ENCODE measurements at places on chromosomes 4 and X.
A peak's percentile ranks its signal among the peaks of the same experiment; 100 is the strongest.

- no peak for DNase-seq
Observed at GRCh38 chrX:77444545-77444944, 2.6 kb upstream of the FGF16 start.

DNA sequence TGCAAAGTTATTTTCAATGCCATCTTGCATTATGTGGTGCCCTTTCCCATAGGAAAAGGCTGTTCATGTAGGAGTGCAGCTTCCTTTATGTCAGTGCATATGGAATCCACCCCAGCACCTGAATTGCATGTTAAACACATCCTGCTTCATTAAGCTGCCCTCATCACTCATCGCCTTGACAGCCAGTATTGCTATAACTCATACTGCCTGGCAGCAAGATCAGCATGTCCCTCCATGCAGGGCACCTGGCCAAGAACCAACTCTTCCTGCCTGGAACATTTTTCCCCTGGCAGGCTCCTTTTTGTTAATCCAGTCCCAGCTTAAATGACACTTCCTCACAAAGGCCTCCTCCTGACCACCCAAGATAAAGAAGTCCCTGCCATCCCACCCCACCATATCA lies 23.5 kb upstream of the CA5B start:
- DNase-seq = no peak

GRCh38 chr4:112058433-112058832 lies 86.8 kb upstream of the FAM241A start:
- DNase-seq = peak; percentile 48

- no peak for DNase-seq
Observed at GRCh38 chr4:170145120-170145519, 55.4 kb upstream of the AADAT start.

DNA sequence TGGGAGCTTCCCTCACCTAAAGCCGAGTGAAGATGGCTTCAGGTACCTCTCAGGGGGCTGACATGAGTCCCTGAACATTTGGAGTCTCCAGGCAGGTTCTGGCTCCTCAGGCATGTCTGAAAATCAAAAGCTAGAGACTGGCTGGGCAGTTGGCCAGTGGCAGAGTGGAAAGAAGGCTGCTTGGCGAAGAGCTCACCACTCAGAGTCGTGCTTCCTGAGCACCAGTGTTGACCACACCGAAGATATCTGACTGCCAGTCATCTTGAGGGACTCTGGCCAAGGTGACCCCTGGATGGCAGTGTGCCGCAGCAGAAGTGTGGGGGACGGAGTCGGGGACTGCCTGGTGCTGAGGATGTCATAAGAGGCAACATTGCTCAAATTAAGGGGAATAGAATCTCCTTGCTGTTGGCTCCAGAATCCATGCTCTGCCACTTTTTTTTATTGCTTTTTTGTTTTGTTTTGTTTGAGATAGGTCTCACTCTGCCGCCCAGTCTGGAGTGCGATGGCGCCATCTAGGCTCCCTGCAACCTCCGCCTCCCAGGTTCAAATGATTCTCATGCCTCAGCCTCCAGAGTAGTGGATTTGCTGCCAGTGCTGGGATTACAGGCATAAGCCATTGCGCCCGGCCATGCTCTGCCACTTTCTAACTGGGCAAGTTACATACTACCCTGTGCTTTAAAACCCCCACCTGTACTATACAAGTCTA lies 172.5 kb upstream of the GATB start:
- DNase-seq = no peak

- DNase-seq = peak; percentile 38
Observed at GRCh38 chr4:118270492-118270891, 82.3 kb downstream of the PRSS12 start.

DNA sequence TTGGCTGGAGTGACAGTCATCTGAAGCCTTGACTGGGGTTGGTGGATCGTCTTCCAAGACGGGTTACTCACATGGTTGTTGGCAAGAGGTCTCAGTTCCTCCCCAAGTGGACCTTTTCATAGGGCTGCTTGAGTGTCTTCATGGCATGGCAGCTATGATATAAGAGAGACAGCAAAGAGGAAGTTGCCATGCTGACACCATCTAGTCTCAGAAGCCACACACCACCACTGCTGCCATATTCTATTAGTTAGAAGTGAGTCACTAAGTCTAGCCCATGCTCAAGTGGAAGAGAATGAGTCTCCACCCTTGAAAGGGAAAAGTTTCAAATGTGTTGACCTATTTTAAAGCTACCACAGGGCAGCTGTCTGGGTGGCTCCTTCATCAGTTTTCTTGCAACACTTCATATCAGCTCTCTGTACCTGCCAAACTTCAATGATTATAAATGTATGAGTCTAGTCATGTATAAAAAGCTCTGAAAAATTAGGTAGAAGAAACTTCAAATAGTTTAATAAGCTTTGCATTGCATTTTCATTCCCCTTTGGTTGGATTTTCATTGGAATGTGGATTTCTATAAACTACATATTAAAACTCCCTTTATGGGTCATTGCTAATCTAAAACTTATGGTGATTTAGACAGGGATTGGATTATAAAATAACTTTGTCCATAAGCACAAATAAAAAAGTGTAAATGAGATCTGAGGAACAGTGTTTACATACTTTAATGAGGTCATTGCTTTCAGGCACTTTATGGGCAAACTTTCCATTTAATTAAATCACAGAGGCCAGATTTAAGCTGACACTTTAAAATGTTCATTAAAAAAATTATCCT lies 68.0 kb upstream of the ATXN3L start:
- peak; percentile 6 for DNase-seq

DNA sequence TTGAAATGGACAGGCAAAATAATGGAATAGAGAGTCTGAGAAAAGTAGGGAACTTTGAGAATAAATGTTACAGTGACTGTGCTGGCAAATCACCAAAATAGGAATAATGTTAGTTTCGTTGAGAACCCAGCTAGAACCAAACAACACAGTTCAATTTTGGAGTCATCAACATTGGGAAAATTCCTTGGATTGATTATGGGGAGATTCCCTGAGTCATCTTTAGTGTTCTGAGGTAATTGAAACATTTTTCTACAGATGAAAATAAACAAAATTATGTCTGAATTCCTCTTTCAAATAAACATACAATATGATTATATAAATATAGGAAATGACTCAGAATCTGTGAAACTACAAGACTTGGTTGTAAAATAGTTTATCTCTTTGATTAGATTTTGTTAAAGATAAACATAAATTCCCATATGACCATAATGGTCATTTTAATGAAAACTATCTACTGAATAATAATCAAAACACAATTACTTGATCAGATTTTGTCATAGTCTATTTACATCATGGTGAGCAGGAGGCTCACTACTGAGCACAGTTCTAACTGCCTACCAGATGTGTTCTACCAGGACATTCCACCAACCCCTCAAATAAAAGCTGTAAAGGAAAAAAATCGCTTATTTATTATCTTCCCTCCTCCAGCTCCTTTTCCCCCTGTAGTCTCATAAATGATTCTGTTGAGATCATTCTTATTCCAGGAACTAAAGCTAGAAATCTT lies 51.4 kb upstream of the GABRA2 start:
- DNase-seq = no peak

GRCh38 chr4:74873545-74874301 lies 59.2 kb upstream of the PARM1 start:
- DNase-seq = no peak

GRCh38 chr4:91769912-91770311 lies 533.9 kb upstream of the GRID2 start:
- no peak for DNase-seq

DNA sequence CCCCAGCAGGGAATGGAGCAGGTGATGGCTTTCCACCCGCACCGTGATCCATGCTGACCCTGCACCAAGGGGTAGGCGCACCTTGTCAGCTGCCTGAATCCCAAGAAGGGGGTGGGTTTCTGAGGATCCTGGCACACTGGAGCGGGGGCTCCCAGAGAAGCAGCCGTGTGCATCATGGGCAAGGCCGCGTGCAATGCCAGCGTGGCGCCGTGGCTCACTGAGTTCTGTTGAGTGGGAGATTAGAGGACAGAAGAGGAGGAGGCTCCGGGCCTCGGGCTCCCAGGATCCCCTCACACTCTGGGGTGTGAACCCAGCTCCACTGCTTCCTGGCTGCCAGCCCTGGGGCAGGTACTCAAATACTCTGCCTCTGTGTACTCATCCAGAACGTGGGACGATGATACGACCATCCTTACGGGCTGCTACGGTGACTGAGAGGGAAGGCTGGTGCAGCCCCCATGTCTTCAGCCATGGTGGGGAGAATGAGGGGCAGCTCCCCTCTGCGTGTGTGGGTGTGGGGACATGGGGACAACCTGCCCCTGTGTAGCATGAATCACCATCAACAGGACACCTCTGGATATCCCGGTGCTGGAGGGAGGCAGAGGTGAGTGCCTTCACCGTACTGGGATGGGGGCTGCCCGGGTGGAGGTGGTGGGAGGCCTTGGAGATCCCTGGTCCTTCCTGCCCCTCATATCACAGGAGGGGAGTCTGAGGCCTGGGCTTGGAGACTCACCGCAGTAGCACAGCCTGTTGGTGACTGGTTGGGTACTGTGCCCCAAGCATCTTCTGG lies 52.6 kb downstream of the CPZ start:
- DNase-seq = no peak

GRCh38 chr4:153421941-153422340 lies 44.2 kb upstream of the TMEM131L start:
- DNase-seq = no peak

DNA sequence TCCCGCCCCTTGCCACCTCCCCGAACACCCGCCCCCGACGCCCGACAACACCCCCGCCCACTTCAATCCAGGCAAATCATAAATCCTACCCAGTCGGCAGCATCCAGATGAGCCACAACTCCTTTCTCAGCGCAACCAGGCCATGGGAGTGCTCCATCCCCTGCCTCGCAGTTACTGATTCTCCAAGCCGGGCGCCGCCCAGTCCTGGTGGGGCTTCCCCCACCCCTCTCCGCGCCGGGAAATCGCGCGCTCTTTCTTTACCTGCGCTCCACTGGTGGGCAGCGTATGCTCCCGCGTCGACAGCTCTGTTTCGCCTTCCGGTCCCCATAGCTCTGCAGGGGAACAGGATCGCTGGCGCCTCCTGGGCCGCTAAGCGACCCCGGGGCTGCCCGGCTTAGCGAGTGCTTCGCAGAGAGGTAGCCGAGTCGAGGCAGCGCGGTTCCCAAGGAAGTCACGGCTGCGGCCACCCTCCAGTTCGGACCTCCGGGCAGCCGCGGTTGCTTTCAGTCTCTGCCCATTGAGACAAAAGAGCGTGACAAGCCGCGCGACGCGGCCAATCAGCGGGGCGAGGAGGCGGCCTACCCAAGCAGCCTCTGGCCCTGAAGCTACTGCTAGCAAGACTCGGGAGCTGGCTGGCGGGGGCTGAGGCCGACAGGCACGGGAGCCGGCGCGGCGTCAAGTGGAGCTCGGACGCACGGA lies 43.7 kb upstream of the TMSB15B start:
- DNase-seq = peak; percentile 77

DNA sequence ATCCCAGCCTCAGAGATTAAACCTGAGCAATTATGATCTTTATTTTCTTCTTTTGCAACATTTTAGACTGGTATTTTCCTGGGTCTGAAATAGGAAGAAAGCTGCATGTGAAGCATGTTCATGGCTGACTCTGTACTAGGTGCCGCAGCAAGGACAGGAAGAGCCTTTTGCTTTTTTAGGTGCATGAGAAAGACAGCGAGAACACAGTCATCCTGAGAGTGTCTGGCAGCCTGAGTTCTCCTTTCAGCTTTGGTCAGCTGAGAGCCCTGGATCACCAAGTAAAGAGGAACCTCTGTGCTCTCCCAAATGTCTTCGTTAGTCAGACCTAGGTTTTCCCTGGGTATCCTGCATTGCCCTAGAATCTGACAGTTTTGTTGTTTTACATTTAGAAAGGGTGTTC lies 29.8 kb downstream of the FAM149A start:
- no peak for DNase-seq

- no peak for DNase-seq
Observed at GRCh38 chrX:281166-281999, at the start of gene PLCXD1. Gene PLCXD1 (plus strand): TSS chrX:281381. CDS start chrX:284188, 2,807 bp downstream.

- no peak for DNase-seq
Observed at GRCh38 chrX:50853399-50853798, 39.4 kb upstream of the SHROOM4 start.

- no peak for DNase-seq
Observed at GRCh38 chr4:101334963-101335572, 12.3 kb downstream of the PPP3CA start.

GRCh38 chrX:14027511-14028019 lies 2.1 kb downstream of the GEMIN8 start:
- no peak for DNase-seq

DNA sequence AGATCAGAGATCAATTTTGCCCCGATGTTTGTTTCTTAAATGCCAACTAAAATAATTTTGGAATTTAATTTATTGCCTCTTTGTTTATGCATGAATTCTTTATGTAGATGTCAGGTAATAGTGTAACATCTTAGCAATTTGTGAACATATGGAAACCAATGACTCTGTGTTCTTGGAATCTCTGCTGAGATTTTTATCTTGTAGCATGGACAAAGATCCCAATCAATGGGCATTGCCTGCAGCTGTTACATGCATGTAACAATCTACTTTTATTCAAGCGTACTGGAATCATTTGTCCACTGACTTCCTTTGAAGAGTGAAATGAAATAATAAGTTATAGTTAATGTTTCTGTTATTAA lies 61.6 kb upstream of the ARSJ start:
- DNase-seq = no peak

GRCh38 chr4:44848466-44848865 lies 122.1 kb upstream of the GNPDA2 start:
- no peak for DNase-seq

DNA sequence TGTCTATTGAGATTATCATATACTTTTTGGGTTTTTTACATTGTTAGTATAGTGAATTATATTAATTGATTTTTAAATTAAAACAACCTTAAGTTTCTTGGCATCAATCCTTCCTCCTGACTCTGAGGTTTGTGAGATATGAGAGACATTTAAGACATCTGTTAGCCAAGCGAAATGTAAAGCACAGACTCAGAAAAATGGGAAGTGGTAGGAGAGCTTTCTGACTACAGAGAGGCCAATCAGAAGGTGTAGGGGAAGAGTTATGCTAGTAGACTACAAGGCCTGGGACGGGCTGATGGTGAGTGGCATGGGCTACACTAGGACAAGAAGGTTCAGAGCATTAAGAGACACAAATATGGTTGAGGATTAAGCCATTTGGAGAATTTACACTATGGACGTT lies 255.4 kb downstream of the PRDM5 start:
- no peak for DNase-seq

DNA sequence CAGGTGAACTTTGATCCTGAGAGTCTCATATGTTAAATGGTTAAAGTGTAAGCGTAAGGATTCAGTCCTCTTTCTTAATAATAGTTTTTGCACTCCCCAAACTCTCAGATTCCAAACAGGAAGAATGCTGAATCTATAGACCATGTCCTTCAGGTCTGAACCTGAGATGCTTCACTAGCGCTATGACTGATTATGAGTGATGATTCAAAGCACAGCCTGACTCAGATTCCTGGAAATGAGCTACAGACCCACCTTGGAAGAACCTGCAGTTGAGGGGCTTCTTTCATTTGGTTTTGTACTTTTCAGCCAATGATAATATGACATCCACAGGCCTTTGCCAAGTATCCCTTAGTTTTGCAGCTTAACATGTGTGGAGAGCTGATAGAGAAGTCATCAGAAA lies 1.4 kb downstream of the EDNRA start:
- no peak for DNase-seq

- DNase-seq = no peak
Observed at GRCh38 chr4:174316954-174317353, 33.2 kb downstream of the CEP44 start.

Data from GM03348 (cell line).